ENCODE measurements at places on chromosomes 1 and 21. TPM values are rescaled to one million over a fixed set of nuclear protein-coding genes. Genes with fewer than 3 reads are reported as not detected.

- no peaks in the 10 kb centered on the region for H3K4me1 ChIP-seq
- peaks cover 2% of the 10 kb centered on the region for H3K27me3 ChIP-seq
- DNase-seq, result no peak
- H3K36me3 ChIP-seq, result peaks cover 16% of the 10 kb centered on the region
These were observed 83.4 kb downstream of the RUNX3 start for GRCh38 chr1:24846671-24847070.

The ANGPTL3 gene
- not detected for total RNA-seq

The HSD3B2 gene
- not detected for total RNA-seq

The TMEM81 gene
- total RNA-seq, result 2.8 TPM
